ENCODE measurements at places on chromosomes 1 and 21. TPM values are rescaled to one million over a fixed set of nuclear protein-coding genes. Genes with fewer than 3 reads are reported as not detected.
A peak's percentile ranks its signal among the peaks of the same experiment; 100 is the strongest.

DNA sequence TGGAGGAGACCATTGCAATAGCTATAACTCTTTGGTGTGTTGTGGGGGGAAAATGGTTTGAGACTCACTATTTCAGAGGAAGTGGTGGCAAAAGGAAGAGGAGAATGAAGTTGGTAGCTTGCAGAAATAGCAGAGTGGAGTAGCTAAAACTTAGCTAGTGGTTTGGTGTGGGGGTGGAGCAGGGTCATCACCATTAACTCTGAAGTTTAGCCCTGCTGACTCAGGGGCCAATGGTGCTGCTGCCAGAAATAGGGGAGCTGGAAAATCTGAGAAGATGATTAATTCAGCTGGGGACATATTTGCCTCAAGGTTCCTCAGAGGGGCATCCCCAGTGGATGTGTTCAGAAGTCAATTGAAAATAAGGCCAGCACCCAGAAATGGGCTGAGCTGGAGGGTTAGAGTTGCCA, 65.4 kb downstream of the RUNX1 start:
- H3K4me1 ChIP-seq, result peaks cover 8% of the 10 kb centered on the region
- no peak for DNase-seq
- H3K36me3 ChIP-seq, result no peaks in the 10 kb centered on the region
- peaks cover 21% of the 10 kb centered on the region for H3K27me3 ChIP-seq
- no peak overlapping the region for H3K4me3 ChIP-seq

DNA sequence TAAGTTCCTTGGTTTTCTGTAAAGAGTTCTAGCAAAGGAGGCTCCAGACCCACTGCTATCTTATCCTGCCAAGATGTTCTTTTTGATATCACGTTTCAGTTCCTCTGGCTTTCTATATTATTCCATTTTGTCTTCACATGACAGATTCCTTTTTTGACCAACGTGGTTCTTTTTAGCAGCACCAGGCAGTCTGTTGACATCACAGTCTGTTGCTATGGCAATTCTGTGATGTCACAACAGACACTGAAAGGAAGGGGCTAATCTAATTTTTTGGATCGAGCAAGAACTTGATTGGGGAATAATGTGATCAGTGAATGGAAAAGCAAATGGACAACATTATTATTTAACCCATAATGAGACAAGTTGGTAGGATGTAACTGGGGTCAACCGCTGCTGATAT, 64.5 kb upstream of the GOLT1A start:
- peak overlapping the region; percentile 79 for H3K27ac ChIP-seq
- H3K4me3 ChIP-seq, result no peak overlapping the region
- peaks cover 75% of the 10 kb centered on the region for H3K4me1 ChIP-seq

- H3K4me1 ChIP-seq, result peaks cover 7% of the 10 kb centered on the region
- no peak overlapping the region for H3K27ac ChIP-seq
- H3K36me3 ChIP-seq, result peaks cover 14% of the 10 kb centered on the region
- DNase-seq, result no peak
Observed at GRCh38 chr21:15850645-15851044, 120.9 kb downstream of the USP25 start.

DNA sequence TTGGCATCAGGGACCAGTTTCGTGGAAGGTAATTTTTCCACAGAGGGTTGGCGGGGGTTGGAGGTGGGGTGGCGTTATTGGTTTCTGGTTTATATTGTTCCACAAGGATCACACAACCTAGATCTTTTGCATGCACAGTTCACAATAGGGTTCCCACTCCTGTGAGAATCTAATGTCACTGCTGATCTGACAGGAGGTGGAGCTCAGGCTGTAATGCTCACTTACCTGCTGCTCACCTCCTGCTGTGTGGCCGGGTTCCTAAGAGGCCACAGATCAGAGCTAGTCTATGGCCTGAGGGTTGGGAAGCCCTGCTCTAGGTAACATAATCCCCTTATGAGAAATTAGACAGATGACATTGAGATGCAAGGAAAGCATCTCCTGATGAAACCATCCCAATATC, 12.6 kb downstream of the GBP5 start:
- H3K27me3 ChIP-seq, result no peaks in the 10 kb centered on the region
- H3K36me3 ChIP-seq, result no peaks in the 10 kb centered on the region
- H3K4me1 ChIP-seq, result no peaks in the 10 kb centered on the region
- H3K4me3 ChIP-seq, result no peak overlapping the region
- DNase-seq, result no peak

LHX8 gene
- total RNA-seq, result not detected

- H3K4me3 ChIP-seq, result peak overlapping the region; percentile 98
- H3K36me3 ChIP-seq, result no peaks in the 10 kb centered on the region
- no peaks in the 10 kb centered on the region for H3K27me3 ChIP-seq
- H3K27ac ChIP-seq, result peak overlapping the region; percentile 93
Observed at GRCh38 chr21:32728456-32728839, 635 bp upstream of the SYNJ1 start.

GRCh38 chr1:167820684-167821355, 93.1 kb downstream of the ADCY10 start:
- peaks cover 25% of the 10 kb centered on the region for H3K4me1 ChIP-seq
- DNase-seq, result no peak
- H3K4me3 ChIP-seq, result no peak overlapping the region
- peaks cover 7% of the 10 kb centered on the region for H3K36me3 ChIP-seq

DNA sequence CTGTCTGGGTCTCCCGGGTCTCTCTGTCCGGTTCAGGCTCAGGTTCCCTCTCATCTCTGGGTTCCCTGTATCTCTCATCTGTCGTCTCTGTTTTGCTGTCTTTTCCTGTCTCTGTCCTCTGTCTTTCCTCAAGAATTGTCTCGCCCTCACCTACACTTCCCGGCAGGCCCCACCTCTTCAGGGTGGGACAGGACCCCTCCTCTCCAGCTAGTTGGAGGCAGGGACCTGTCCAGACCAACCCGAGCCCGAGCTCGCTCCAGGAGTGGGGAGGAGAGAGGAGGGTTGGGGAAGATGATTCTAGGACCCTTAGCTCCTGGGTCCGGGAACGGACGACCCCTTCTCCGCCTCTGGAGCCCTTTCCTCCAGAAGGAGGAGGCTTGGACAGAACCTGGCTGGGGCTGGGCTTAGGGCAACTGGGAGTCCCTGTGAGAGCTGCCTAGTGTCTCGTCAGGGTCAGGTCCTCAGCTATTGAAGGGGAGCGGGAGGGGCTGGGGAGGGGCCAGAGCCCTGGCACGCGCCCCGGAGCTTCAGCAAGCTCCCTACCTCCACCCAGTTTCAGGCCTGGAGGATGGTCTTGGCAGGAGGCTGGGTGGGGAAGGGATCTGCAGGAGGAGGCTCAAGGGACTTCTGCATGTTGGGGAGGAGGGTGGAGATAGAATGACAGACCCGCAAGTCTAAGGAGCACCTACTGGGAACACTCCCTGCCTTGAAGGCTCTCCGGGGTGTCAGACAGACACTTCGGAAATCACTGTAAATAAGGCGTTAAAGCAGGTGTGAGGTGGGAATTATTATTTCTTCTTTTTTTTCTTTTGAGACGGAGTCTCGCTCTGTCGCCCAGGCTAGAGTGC, 26.3 kb upstream of the EPB41 start:
- peaks cover 20% of the 10 kb centered on the region for H3K4me1 ChIP-seq
- H3K36me3 ChIP-seq, result no peaks in the 10 kb centered on the region
- H3K27ac ChIP-seq, result peak overlapping the region; percentile 43
- DNase-seq, result no peak
- H3K4me3 ChIP-seq, result peak overlapping the region; percentile 87
- H3K27me3 ChIP-seq, result peaks cover 10% of the 10 kb centered on the region

UCHL5 gene
- total RNA-seq, result 25.3 TPM

GRIK1 gene
- 0.26 TPM for total RNA-seq

- no peak for DNase-seq
- no peaks in the 10 kb centered on the region for H3K36me3 ChIP-seq
- H3K4me1 ChIP-seq, result no peaks in the 10 kb centered on the region
- H3K27me3 ChIP-seq, result no peaks in the 10 kb centered on the region
- no peak overlapping the region for H3K27ac ChIP-seq
- H3K4me3 ChIP-seq, result no peak overlapping the region
Observed at GRCh38 chr1:24226749-24227148, 39.7 kb upstream of the IFNLR1 start.

GRCh38 chr1:170461762-170462384, 70.1 kb upstream of the GORAB start:
- H3K4me3 ChIP-seq, result no peak overlapping the region
- peaks cover 2% of the 10 kb centered on the region for H3K36me3 ChIP-seq
- H3K27ac ChIP-seq, result no peak overlapping the region
- H3K4me1 ChIP-seq, result peaks cover 7% of the 10 kb centered on the region
- no peaks in the 10 kb centered on the region for H3K27me3 ChIP-seq

DNA sequence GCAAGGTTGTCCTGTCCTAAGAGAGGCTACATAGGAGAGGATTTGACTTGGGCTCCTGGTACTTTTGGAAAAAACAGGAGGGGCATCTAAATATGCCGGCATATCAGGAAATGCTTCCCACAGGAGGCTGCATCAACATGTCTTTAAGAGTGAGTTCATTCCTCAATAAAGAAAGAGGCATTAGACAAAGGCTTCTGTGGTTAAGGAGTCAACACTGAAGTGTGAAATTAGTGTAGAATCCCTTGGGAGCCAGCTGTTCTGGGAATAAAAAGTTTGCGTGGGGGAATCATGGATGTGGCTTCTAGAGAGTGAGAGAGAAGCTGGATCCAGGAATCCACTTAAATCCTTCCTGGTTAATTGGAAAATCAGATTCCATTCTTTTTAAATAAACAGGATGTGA, 69.5 kb downstream of the DNM3 start:
- no peak overlapping the region for H3K4me3 ChIP-seq
- H3K27me3 ChIP-seq, result no peaks in the 10 kb centered on the region
- no peak for DNase-seq
- no peaks in the 10 kb centered on the region for H3K4me1 ChIP-seq

- no peak for DNase-seq
- peak overlapping the region; percentile 6 for H3K27ac ChIP-seq
- H3K27me3 ChIP-seq, result no peaks in the 10 kb centered on the region
- peaks cover 18% of the 10 kb centered on the region for H3K36me3 ChIP-seq
- H3K4me1 ChIP-seq, result peaks cover 1% of the 10 kb centered on the region
Observed at GRCh38 chr1:210418863-210419650, 90.4 kb downstream of the HHAT start.

GRCh38 chr1:213687832-213688231, 299.9 kb upstream of the PROX1 start:
- no peaks in the 10 kb centered on the region for H3K36me3 ChIP-seq
- H3K27me3 ChIP-seq, result peaks cover 6% of the 10 kb centered on the region
- no peak for DNase-seq
- no peak overlapping the region for H3K27ac ChIP-seq
- H3K4me3 ChIP-seq, result no peak overlapping the region

DNA sequence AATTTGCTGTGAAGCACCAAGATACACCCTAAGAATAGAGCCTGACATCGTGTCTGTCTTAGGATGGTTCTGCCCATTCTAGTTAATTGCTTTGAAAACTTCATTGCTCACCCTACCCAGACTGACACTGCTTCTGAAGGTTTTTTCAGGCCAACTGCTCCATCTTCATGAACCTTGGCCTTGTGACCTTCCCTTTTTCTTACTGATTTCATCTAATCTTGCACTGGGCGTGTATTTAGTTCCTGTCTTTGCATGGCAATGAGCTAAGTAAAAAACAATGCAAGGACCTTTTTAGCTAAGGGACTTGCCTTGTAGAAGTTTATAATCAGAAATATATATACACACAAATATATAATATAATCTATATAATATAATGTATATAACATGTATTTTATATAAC, 108.0 kb downstream of the PBX1 start:
- no peak overlapping the region for H3K4me3 ChIP-seq
- peaks cover 8% of the 10 kb centered on the region for H3K36me3 ChIP-seq
- DNase-seq, result no peak
- H3K27me3 ChIP-seq, result no peaks in the 10 kb centered on the region
- peaks cover 37% of the 10 kb centered on the region for H3K4me1 ChIP-seq
- no peak overlapping the region for H3K27ac ChIP-seq

- H3K36me3 ChIP-seq, result no peaks in the 10 kb centered on the region
- DNase-seq, result peak; percentile 46
- peaks cover 58% of the 10 kb centered on the region for H3K27me3 ChIP-seq
- peak overlapping the region; percentile 61 for H3K4me3 ChIP-seq
Observed at GRCh38 chr1:153679337-153680119, 1.0 kb downstream of the NPR1 start.

DNA sequence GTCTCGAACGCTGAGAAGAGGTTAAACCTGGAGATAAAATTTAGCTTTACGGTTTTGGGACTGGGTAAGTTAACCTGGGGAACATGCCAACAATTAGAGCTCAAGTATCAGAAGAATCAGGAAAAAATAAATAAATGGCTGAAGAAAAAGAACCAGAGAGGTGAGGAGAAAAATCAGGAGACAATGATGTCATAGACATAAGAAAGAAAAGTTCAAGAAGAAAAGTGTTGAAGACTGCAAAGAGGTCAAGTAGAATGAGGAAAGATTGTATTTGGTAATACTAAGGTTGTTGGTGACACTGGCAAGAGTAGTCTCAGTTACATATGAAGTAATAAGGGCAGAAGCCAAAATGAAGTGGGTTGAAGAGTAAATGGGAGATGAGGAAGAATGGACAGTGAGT, 26.0 kb downstream of the CDKN2C start:
- no peak for DNase-seq
- H3K36me3 ChIP-seq, result no peaks in the 10 kb centered on the region
- no peak overlapping the region for H3K27ac ChIP-seq

ANKRD34A gene
- 0.22 TPM for total RNA-seq

DNA sequence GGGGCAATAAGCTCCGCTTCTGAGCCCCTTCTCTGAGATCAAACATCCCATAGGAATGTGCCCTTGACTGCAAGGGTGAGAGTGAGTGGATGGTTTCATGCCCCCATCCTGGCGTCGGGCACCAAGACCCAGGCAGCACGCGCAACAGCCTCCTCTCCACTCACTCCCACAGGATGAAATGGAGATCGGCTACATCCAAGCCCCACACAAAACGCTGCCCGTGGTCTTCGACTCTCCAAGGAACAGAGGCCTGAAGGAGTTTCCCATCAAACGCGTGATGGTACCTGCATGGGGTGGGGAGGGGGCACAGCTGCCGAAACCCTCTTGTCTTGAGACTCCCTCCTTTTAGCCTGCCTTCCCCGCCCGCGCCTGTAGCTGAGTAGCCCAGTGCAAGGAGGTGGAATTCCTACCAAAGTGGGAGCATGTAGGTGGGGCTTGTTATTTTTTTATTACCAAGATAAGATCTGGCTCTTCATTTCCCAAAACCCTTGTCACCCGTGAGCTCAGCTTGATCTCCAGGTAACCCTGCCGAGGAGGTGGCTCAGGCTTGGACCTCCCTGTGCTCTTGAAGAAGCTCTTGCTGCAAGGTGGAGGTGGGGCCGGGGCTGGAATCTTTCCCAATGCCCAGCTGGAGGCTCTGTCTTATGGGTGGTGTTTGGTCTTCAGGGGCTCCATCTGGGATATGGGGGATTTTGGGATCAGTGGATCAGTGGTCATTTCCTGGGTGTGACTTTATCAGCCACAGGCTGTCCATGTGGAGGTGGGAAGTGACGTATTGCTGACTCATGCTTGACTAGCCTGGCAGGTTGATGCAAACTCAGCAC, 24.0 kb upstream of the PADI6 start:
- no peak for DNase-seq
- no peaks in the 10 kb centered on the region for H3K4me1 ChIP-seq
- no peaks in the 10 kb centered on the region for H3K36me3 ChIP-seq

DNA sequence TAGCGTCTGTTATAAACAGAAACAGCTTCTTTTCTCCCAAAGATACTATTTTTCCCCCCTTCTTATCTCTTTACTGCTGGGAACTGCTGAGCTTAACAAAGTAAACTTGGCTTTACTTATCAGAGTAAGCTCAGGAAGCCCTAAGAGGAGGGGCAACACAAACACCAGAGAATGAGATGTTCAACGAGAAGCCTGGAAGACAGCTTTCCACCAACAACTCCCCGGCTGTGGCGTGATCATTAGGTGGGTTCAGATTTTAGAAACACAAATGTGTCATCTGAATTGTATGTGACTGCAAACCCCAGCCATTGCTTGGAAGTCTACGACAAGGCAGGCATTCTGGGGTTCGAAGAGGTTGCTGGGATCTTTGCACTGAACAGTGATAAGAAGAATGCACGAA, 181.2 kb upstream of the ESRRG start:
- H3K36me3 ChIP-seq, result no peaks in the 10 kb centered on the region
- H3K4me3 ChIP-seq, result peak overlapping the region; percentile 0
- peaks cover 32% of the 10 kb centered on the region for H3K4me1 ChIP-seq
- DNase-seq, result no peak
